Activated CD8-positive, alpha-beta T cell treated with anti-CD3 and anti-CD28 coated beads for 36 hours (primary cell): ENCODE measurements at places on chromosomes 6 and 20.

- H3K4me3 ChIP-seq = no peak overlapping the region
- no peaks in the 10 kb centered on the region for H3K36me3 ChIP-seq
- H3K27ac ChIP-seq = no peak overlapping the region
- DNase-seq = peak; percentile 7
- H3K4me1 ChIP-seq = no peaks in the 10 kb centered on the region
Measured at GRCh38 chr20:41664584-41664983, 46.4 kb upstream of the CHD6 start.

- no peak overlapping the region for H3K4me3 ChIP-seq
- no peaks in the 10 kb centered on the region for H3K27me3 ChIP-seq
- no peaks in the 10 kb centered on the region for H3K4me1 ChIP-seq
- DNase-seq = no peak
Measured at GRCh38 chr6:48671505-48671904, 560.5 kb upstream of the PTCHD4 start.

DNA sequence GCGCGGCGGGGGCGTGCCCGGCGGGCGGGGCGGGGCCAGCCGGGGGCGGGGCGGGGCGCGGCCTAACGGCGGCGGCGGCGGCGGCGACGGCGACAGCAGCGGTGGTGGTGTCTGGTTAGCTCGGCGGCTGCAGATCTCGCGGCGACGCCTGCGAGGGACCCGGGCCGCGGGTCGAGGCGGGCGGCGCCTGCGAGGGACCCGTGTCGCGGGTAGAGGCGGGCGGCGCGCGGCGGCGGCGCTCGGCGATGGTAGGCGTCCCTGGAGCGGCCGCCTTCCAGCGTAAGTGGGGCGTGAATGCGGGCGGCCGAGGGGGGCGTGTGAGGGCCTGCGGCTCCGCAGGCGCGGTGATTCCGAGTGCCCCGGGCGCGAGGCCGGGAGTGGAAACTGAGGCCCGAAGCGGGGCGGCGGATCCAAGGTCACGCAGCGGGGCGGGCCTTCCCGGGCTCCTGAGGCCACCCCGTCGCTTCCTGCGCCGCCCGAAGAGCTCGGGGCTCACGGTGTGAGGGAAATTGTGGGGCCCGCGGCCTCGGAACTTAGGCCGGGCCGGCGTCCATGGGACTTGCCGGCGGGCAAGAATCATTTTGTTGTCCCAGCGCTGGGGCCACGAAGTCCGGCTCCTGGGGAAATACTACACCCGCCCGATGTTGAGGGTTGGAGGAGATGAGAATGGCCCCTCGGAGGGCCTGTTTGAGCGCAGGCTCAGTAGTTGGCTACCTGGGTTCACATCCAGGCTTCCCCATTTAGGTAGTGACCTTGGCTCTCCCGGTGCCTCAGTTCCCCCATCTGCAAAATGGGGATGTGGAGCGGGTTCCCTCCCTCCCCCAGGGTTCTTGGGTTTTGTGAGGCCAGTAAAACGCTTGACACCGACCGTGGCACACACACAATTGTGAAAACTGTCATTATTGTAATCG lies at the start of gene CBFA2T2:
Gene CBFA2T2, plus strand, starts transcription at position 74 of the 911 bp plus-strand sequence. Its CDS starts 172 bp downstream, at position 246.
- H3K27ac ChIP-seq = peak within 1 kb of the TSS; percentile 86
- peak within 1 kb of the TSS; percentile 82 for H3K4me3 ChIP-seq
- H3K27me3 ChIP-seq = no peaks in the 10 kb centered on the region
- DNase-seq = peak; percentile 62

DNA sequence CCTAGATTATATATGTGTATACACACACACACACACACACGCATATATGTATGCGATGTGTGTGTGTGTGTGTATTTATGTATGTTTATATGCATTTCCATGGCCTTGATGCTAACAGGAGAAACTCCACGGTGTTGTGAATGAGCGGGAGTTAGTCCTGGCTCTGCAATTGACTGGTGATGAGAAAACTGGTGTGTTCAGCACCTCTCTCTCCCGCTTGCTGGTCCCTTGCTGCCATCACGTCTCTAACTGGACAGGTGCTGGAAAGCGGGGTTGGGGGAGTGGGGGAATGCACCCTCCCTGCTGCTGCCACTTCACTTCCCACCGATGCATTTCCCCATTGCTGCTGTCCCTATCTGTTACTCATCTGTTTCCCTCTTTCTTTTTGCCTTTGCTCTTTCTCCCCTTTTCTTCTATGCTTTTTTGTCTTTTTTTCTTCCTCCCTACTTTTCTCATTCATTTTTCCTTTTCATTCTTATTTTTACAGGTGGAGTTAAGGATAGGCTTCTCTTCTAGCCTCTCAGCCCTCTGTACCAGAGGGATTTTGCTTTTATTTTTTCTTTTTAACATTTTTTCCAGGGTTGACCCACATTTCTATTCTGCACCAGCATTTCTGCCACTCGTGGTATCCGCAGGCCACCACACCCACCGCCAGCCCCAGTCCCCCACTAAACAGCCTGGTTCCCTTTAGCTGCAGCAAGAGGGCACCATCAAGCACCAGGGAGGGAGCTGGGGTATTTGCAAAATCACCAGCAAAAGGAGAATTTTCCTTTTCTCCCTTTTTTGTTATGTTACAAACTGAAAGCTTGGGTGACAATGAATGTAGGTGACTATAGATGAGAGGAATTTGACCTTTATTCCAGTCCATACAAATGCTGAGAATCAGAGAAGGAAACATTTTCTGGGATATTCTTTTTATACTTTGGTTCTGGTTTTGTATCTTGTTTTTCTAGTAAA lies 115.6 kb downstream of the TCP11 start:
- H3K27ac ChIP-seq = no peak overlapping the region
- DNase-seq = no peak
- H3K36me3 ChIP-seq = no peaks in the 10 kb centered on the region
- no peak overlapping the region for H3K4me3 ChIP-seq
- H3K27me3 ChIP-seq = no peaks in the 10 kb centered on the region
- H3K4me1 ChIP-seq = no peaks in the 10 kb centered on the region

DNA sequence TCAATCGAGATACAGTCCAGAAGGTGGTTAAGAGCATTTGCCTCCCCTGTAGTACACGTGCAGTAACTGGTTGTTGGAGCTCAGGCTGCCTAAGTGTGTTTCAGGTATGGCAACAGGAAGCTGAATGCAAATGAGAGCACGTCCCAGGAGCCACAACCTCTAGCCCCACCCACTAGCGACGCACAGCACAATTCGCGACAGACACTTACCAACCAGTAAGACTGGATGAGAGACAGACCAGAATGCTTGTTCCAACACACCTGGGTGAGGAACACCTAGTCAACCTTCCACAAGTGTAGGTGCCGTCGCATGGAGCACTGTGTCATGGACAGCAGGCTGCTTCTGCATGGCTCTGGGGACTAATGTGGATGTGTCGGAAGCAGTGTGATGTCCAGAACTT lies 7.2 kb upstream of the SERPINB1 start:
- peak overlapping the region; percentile 82 for H3K27ac ChIP-seq
- H3K4me3 ChIP-seq = peak overlapping the region; percentile 41
- no peaks in the 10 kb centered on the region for H3K27me3 ChIP-seq
- peaks cover 3% of the 10 kb centered on the region for H3K36me3 ChIP-seq

- H3K4me3 ChIP-seq = no peak overlapping the region
- H3K27ac ChIP-seq = no peak overlapping the region
- H3K4me1 ChIP-seq = peaks cover 11% of the 10 kb centered on the region
Measured at GRCh38 chr6:73732845-73733675, 37.1 kb downstream of the CD109 start.

GRCh38 chr20:35699957-35700624 lies 886 bp downstream of the ROMO1 start:
- H3K27ac ChIP-seq = peak overlapping the region; percentile 97
- peaks cover 35% of the 10 kb centered on the region for H3K4me1 ChIP-seq
- peak overlapping the region; percentile 83 for H3K4me3 ChIP-seq
- H3K36me3 ChIP-seq = peaks cover 63% of the 10 kb centered on the region
- H3K27me3 ChIP-seq = no peaks in the 10 kb centered on the region
- no peak for DNase-seq

DNA sequence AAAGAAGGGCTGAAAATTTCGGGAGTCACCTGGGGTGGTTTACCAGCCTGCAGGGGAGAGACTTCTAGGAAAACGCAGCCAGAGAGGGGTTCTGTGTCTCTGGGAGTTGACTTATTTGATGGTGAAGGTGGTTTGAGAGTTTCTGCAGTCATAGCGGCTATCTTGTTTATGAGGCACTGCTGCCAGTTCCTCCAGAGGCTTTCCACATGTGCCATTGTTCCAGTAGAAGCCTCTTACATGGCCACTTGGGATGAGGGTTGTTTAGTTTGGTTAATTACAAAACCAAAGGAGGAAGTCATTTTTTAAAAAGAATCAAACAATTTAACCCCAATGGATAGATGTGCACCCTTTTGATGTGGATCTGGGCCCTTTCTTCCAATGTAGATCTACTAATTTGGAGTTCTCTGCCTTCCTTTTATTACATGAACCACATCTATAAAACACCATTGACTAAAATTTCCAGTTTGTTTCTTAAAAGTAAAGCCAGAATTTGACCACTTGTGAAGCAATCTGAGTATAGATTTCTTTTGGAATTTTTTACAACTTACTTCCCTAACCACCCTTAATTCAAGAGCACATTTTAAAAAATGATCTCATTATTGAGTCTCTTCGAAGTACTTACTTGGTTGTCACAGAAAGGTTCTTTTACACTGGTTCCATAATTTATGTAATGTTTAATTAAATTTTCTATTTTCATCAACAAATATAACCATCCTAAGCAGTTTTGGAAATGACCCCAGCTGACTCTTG lies 97.6 kb downstream of the TCP11 start:
- H3K4me3 ChIP-seq = no peak overlapping the region
- no peak overlapping the region for H3K27ac ChIP-seq
- no peaks in the 10 kb centered on the region for H3K27me3 ChIP-seq
- peaks cover 5% of the 10 kb centered on the region for H3K4me1 ChIP-seq
- no peak for DNase-seq

DNA sequence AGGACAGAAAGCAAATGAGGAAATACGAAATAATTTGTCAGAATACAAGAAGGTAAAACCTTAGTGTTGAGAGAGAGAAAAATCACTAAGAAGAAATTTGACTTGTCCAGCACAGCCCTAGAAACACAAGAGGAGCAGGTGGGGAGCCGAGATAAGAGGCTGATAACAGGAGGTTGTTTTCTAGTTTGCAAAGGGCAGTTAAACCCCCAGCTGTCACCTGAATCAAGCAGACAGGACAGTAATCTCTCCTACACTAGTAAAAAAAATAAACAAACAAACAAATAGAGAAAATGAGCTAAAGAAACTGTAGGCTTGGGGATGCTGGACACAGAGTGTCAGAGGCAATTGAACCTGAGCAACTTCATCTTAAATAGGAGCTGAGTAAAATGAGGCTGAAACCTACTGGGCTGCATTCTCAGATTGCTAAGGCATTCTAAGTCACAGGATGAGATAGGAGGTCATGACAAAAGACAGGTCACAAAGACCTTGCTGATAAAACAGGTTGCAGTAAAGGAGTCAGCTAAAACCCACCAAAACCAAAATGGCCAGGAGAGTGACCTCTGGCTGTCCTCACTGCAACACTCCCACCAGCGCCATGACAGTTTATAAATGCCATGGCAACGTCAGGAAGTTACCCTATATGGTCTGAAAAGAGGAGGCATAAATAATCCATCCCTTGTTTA lies 40.4 kb downstream of the FAM184A start:
- peaks cover 2% of the 10 kb centered on the region for H3K4me1 ChIP-seq
- no peaks in the 10 kb centered on the region for H3K36me3 ChIP-seq
- DNase-seq = no peak

DNA sequence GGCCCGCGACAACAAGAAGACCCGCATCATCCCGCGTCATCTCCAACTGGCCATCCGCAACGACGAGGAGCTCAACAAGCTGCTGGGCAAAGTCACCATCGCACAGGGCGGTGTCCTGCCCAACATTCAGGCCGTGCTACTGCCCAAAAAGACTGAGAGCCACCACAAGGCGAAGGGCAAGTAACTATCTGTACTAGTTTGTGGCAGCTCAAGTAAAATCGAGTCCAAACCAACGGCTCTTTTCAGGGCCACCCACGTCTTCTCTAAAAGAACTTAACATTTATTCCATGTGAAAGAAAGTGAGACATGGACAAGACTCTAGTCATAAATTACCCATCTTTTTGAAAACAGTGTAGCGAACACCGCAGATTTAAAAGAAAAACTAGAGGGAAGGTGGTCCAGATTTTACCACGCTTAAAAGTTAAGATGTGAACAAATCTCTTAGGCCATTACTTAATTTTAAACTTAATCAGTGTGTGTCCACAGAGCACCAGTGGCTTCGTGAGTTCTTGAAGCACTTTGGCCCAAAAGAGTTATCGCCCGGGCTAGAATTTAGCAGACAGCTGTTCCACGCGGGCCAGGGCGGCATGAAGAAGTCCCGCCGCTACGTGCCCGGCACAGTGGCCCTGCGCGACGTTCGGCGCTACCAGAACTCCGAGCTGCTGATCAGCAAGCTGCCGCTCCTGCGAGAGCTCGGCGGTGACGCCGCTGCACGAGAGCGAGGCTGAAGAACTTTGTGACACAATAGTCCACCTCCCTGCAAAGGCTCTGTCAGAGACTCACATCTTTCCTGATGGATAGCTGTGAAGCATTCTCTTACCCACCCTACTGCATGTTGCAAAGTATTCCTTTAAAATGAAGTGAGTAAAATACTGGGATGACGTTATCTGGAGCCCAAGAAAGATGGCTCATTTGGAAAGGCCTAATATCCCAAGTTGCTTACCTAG lies 113.9 kb upstream of the PRSS16 start:
- no peak overlapping the region for H3K27ac ChIP-seq
- peak; percentile 87 for DNase-seq
- no peaks in the 10 kb centered on the region for H3K27me3 ChIP-seq
- H3K36me3 ChIP-seq = peaks cover 5% of the 10 kb centered on the region
- H3K4me3 ChIP-seq = no peak overlapping the region

- no peak overlapping the region for H3K27ac ChIP-seq
- no peaks in the 10 kb centered on the region for H3K36me3 ChIP-seq
- H3K4me3 ChIP-seq = no peak overlapping the region
- DNase-seq = no peak
- peaks cover 2% of the 10 kb centered on the region for H3K27me3 ChIP-seq
- no peaks in the 10 kb centered on the region for H3K4me1 ChIP-seq
Measured at GRCh38 chr6:17305219-17306001, 24.2 kb downstream of the RBM24 start.
